ENCODE measurements at places on chromosomes 6 and 20.

- DNase-seq: no peak
Observed at GRCh38 chr6:36124881-36125280, 5.4 kb upstream of the MAPK13 start.

DNA sequence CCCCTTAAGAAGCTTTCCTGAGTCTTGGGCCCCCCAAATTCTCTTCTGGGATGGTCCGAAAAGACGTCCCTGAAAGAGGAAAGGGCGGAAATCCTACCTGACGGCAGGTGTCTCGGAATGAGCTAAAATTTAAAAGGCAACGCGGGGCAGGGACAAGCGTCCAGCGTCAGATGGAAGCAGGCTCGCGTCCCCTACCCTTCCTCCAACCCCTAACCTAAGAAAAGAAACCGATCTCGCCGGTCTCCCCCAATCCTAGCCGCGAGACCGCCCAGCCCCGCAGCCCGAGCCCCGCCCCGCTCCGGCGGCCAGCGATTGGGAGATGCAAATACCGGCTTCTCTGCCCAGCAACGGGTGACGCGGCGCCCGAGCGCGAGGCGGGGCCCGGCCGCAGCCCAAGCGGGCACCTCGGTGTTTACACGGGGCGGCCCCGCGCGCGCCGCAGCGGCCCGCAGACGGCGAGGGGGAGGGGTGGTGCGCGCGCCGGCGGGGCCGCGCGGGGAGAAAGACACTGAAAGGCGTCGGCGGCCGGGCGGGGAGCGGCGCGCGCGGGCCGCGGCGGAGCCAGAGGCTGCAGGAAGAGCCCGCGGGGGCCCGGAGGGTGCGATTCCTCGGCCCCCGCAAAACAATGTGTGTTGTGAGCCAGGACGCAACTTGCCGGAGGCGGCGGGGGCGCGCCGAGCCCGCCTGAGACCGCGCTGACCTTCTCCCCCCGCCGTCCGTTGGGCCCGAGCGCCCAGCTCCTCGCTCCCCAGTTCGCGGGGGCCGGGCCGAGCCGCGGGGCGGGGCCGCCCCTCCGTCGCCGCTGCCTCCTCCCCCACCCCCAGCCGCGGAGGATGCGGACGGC is at the start of gene SOX12:
Gene SOX12 (plus strand): TSS at position 508 of the 844 bp plus-strand sequence. CDS start 373 bp downstream, outside the sequence.
- peak; percentile 97 for DNase-seq

GRCh38 chr20:38253571-38253970 is 7.0 kb downstream of the KIAA1755 start:
- no peak for DNase-seq

- no peak for DNase-seq
Observed at GRCh38 chr6:37738216-37738615, 40.5 kb upstream of the MDGA1 start.

GRCh38 chr20:53157443-53158408 is 185.6 kb downstream of the TSHZ2 start:
- peak; percentile 30 for DNase-seq

- no peak for DNase-seq
Observed at GRCh38 chr6:145313041-145313855, 422.1 kb downstream of the EPM2A start.

DNA sequence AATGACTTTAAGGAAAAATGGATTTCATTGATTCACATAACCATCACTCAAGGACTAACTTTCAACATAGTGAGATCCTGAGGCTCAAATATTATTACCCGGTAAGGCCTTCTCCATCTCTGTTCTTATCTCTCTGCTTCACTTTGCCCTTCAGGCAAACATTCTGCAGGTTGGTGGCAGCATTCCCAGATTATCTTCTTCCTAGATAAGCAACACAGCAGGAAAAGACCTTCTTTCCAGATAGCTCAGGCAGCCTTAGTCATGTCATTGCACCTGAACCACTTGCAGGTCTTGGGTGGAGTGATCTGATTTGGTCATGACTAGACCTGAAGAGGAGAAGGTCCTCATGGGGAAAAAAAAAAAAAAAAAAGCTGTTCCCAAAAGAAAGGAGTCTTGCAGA is 5.3 kb upstream of the HIVEP2 start:
- DNase-seq: no peak

DNA sequence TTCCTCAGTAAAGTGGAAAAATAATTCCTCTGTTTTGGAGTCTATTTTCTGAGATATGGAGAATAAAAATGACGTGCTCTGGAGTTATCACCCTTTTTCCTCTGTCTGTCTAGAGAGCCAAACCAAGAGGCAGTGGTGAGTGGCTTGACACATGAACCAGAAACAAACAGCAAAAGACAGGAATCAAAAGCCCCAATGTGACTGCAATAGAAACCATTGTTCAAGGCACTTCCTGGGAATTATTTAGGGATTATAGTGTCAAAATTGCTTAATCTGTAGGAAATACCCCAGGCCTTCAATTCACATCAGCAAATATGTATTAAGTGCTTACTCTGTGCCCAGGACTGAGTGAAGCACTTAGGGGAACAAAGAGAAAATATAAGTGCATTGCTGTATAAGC is 560.4 kb upstream of the JAG1 start:
- DNase-seq: no peak

GRCh38 chr20:6051505-6051904 is 2.4 kb downstream of the LRRN4 start:
- DNase-seq: no peak

- no peak for DNase-seq
Observed at GRCh38 chr20:36786663-36787062, 13.1 kb upstream of the DSN1 start.

DNA sequence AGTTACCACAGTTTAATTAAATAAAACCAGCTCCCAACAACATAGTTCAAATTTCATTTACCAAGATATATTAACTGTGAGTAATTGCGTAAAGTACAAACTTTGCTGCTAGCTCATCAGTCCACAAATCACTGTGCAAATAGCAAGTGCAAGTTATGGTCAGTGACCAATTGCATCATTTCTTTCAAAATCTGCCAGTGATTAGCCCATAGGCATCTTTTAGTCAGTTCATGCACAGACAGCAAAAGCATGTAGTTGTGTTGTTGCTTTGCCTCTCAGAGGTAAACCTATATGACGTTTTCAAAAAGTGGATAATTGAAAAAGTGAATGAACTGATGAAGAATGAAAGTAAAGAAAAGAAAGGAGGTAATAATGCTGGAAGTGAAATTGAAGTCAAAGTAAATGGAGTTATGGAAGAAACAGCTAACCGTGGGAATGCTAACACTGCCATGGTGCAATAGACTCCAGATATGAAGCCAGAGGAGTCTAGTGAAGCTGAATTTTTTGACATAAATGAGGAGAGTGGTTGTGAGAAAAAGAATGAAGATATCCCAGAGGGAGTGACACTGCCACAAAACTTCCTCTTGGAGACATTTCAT is 36.5 kb downstream of the ENPP1 start:
- no peak for DNase-seq

DNA sequence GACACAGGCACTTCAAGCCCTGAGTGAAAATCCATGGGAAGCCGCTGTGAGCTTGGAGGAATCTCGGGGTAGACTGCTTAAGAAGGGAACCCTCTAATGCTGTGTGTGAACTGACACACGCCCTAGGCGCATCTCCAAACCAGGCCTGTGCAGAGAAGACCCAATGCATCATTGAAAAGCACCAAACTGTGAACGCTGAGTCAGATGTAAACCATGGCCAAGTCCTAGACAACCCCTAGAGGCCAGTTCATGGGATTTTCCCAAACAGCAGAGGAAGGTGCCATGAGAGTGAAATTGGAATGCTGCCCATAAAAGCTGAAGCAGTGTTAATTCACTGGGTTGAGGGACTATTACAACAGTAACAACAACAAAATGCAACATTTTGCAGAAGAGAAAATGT is 296.5 kb downstream of the SMOC2 start:
- DNase-seq: no peak

DNA sequence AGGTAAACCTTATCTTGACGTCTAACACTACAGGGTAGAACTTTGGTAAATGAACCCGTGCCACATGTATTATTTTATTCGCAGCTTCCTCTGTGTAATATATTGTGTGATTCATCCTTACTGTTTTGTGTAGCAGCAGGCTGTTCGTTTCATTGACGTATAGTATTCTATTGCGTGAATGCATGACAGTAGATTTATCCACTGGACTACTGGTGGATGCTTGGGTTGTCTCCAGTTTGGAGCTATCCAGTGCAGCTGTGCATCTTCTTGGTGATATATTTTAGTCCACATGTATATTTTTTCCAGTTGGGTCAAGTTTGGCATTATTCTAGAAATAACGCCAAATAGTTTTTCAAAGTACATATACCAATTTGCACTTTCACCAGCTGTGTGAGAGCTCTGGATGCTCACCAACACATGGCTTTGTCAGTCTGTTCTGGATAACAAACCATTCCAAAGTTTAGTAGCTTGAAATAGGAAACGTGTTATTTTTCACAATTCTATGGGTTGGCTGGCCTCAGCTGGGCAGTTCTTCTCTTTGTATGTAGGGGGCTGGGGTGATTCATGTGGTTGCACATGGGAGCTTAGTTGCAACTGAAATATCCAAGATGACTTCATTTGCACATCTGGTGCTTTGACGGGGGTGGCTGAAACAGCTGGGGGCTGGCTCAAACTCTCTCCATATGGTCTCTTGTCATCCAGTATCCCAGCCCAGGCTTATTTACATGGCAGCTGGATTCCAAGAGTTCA is 9.3 kb downstream of the ECT2L start:
- no peak for DNase-seq

GRCh38 chr6:31008165-31008564 is 2.1 kb upstream of the MUC22 start:
- no peak for DNase-seq

DNA sequence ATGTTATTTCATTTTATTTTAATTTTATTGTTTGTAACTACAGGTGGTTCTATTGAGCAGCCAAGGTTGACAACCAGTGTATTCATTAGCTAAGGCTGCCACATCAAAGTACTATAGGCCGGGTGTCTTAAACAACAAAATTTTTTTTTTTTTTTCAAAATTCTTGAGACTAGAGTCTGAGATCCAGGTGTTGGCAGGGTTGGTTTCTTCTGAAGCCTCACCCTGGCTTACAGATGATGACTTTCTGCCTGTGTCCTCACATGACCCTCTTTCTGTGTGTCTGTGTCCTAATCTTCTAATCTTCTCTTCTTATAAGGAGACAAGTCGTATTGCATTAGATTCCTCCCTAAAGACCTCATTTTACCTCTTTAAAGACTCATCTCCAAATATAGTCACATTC is 208.4 kb downstream of the MANEA start:
- no peak for DNase-seq

GRCh38 chr20:1830240-1830639 is 65.0 kb upstream of the SIRPA start:
- DNase-seq: no peak

DNA sequence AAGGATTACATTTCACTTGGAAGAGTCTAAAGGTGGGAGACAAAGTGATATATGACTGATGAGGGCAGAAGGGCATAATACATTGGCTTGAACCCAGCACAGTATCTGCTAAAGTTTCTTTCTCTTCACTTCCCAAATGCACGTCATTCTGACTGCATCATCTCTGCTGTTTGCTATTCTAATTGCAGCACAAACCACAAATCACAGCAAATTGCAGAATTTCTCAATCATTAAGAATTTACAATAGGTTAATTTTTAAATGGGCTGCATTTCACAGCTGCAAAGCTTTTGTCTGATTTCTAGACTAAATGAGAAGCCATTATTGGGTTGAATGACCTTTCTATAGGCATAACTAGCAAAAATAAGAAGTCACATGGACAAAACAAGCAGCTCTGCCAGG is 337.0 kb downstream of the RNGTT start:
- DNase-seq: no peak

- no peak for DNase-seq
Observed at GRCh38 chr20:3093861-3094361, 9.4 kb upstream of the AVP start.

GRCh38 chr6:28315628-28316027 is 20.3 kb downstream of the ZSCAN31 start:
- no peak for DNase-seq

DNA sequence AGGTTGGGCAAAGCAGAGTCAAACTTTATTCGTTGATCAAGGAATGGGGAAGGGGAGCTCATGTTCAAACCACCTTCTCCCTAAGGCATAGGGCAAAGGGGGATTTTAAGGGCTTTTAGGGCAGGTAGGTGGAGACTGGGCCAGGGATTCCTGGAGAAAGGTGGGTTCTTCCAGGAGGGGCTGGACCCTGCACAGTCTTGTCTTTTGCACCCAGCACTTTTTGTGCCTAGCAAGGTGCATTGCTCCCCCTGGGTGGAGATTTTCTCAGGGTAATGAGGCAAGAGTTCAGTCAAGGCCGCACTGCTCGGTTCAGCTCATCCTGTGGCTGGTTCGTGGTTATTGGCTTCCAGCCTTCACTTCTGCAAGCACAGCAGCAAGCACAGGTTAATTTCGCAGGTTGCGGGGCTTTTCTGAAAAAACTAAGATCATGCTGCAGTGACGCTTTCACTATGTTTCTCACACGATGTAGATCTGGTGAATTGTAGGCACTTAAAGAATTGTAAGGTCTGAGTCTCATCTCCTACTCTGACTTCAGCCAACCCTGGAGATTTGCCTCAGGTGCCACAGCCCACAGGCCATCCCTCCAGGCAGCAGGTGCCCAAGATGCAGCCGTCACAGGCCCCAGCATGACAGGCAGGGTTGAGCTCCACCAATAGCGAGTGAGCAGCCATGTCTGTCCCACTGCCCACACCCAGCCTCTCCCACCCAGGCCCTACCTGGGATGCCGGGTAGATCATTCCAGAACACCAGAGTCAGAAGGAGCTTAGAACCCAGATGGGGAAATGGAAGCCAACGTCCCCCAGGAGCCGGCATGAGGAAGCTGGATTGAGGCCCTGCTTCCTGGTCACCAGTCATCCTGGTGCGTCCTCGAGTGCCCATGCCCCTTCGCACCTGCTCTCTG is 37.1 kb downstream of the SUN5 start:
- DNase-seq: peak; percentile 76

DNA sequence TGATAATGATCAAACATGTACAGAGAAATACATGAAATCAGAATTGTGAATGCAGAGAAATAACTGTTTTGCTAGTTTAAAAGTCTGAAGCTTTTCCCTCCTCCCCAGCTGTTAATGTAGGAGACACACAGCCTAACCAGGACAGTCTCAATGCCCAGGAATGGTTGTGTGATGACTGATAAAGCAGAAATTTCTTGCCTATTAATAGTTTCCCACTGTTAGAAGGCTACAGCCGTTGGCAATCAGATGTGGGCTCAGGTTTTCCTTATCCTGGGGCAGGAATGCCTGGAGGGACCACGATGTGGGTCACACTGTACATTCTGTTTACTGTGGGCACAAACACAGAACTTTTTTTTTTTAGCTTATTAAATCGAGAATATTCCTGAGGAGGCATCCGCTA is 1.9 kb downstream of the PPP1R3D start:
- DNase-seq: no peak

GRCh38 chr6:2158596-2159271 is 86.7 kb downstream of the GMDS start:
- no peak for DNase-seq

- DNase-seq: no peak
Observed at GRCh38 chr6:164109770-164110140, 695.2 kb downstream of the QKI start.

- no peak for DNase-seq
Observed at GRCh38 chr6:71197267-71197666, 91.3 kb upstream of the OGFRL1 start.

Measured in activated CD4-positive, alpha-beta T cell treated with anti-CD3 and anti-CD28 coated beads, Interleukin-10, Interleukin-2, amounts not matched to agents 100 ng/mL and 50 ng/mL, durations not matched to agents 16 hours and 8 hours (primary cell).